Activated gamma-delta T cell treated with anti-CD3 and anti-CD28 coated beads, Interleukin-2, amount 50 U/mL, for 16 hours (primary cell): ENCODE measurements at places on chromosomes 4 and X.

DNA sequence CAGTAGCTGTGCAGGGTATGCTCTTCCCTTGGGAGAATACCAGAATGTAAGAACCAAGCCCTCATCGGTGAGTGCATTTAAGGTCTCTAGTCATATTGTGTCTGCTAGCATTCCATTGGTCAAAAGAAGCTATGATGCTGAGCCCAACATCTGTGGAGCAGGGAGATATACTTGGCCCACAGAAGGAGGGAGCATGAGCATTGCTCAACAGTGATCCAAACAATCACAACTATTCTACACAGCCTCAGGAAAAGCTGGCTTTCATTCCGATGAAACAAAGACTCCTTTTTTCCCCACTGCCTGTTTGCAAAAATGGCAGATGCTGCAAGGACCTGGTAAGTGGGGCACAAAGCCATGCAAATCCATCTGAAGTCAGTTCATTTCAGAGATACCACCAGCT is 80.6 kb upstream of the DHX15 start:
- DNase-seq, result no peak

GRCh38 chr4:151430740-151431457 is 21.9 kb downstream of the FHIP1A start:
- no peak for DNase-seq

- no peak for DNase-seq
Observed at GRCh38 chr4:1199556-1200331, 27.4 kb upstream of the SPON2 start.

DNA sequence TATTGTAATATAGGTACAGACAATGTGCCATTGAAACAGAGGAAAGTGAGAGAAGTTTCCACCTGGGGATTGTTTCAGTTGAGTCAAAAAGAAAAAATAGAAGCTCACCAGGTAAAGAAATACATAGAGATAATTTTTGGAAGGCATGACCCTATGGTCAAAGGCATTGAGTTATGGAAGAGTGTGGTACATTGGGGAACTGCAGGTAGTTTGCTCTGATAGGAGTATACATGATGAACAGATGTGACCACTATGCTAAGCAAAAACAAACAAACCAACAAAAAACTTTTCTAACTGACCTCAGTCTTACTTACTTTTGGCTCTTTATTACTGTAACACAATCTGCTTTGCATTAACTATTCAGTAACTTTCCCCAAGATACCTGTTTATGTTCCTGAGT is 85.9 kb downstream of the UGT8 start:
- DNase-seq, result no peak

DNA sequence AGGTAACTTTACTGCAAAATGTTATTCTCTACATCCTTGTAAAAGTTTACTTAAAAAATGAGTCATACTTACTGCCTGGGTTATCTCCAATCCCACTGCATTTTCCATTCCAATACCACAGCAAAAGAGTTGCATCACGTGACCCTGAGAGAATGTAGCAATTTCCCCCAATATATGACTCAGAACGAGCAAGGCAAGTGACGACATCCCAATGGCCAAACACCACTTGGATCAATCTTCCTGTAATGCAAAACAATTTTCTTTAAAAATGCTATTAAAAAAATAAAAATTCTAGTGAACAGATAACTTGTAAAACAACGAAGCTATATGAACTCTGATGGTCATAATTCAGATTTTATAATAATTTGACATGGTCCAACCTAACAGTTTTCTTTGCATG is 224.3 kb downstream of the DCLK2 start:
- no peak for DNase-seq

DNA sequence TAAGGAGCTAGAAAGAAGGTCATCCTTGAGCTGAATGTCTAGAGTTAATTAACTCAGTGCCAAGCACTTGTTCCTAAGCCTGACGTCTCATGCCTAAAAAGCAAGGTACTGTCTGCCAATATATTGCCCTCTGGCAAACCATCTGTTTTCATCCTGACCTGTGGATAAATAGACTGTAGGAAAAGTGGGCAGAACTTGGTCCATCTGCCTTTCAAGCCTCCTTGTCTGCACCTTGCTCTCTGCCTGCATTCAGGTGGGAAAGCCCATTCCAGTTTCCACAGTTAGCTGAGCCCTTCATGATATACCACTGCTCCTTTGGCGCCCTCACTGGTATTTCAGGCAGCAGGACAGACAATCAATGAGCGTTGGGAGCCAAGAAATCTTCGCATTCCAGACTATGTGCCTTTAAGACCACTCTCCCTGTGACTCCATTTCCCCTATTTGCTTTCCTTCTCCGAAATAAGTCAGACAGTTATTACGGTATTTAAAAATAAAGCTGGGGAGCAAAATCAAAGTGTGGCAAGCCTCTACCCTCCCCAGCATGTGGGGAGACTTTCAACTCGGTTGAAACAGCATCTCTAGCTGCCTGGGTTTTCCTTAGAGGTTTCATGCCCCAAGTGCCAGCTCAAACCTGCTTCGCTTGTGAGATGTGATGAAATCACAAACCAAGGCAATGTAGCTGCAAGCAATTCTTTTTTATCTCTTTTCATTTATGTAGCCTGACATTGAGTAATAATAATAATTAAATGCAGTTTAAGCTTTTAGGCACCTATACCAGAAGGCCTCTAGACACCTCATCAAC is 2.5 kb upstream of the CCDC149 start:
- no peak for DNase-seq

DNA sequence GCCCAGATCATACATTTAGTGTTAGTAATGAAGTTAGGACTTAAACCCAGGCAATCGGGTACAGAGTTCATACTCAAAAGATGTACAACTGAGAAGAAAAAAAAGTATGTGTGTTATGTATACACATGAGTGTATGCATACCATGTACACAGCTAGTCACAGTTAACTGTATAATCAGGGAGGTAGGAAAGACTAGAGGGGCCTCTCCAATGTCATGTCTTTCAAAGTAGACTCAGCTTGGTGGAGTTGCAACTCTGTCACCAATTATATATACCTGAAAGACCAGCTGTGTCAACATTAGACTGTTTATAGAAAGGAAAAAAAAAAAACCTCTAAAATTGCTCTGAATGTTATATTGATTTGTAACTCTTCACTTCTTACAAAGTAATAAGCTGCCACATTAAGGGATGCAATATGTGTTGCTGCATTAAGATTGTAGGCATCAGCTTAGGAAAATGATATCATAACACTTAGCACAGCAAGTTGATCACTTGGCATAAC is 167.5 kb downstream of the DCTD start:
- DNase-seq, result no peak

DNA sequence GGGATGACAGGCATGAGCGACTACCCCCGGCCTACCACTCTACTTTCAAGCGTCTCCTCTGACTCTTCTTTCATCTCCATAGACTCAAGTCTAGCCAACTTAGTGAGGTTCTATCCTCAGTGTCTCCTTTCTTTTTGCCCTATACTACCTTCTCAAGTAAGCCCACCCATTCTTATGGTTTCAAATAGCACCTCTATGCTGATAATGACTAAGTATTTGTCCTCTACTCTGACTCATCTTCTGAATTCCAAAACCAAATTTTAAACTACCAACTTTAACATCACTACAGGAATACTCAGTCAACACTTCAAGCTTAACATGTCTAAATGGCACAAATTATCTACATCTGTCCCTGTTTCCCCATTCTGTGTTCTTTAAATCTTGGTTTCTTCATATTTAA is 47.8 kb downstream of the ELF2 start:
- DNase-seq, result no peak

- no peak for DNase-seq
Observed at GRCh38 chrX:9794495-9794894, 8.3 kb downstream of the SHROOM2 start.

- no peak for DNase-seq
Observed at GRCh38 chr4:122313006-122313646, 65.7 kb upstream of the ADAD1 start.

DNA sequence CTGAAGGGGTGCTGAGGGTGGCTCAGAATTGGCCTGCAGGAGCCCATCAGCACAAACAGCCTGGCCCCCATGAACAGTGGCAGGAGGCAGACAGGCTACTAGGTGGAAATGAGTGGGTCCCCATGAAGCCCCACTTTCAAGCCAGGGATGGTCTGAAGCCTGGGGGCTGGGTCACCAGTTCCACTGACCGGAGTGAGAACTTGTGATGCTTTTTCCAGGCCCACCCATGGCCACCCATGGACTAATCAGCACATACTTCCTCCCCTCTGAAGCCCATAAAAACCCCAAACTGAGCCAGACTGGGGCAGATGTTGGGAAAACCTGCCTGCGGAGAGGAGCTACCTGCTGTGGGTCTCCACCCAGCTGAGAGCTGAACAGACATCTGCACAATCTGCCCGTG is 284.1 kb downstream of the EVC2 start:
- no peak for DNase-seq

GRCh38 chr4:8656185-8656517 is 63.6 kb downstream of the CPZ start:
- no peak for DNase-seq

DNA sequence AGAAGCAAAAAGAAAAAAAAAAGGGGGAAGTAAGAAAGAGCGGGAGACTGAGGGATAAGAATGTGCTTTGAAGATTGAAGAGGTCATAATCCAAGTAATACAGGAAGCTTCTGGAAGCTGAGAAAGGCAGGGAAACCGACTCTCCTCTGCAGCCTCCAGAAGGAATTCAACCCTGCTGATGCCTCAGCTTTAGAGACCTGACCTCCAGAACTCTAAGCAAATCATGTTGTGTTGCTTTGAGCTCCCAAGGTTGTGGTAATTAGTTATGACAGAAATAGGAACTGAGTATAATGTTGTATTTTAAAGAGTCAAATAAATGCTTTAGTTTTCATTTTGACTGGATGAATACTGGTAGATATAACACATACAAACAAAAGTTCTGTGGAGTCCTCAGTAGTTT is 48.0 kb upstream of the FAT1 start:
- no peak for DNase-seq

- no peak for DNase-seq
Observed at GRCh38 chrX:14013054-14013453, 16.6 kb downstream of the GEMIN8 start.

DNA sequence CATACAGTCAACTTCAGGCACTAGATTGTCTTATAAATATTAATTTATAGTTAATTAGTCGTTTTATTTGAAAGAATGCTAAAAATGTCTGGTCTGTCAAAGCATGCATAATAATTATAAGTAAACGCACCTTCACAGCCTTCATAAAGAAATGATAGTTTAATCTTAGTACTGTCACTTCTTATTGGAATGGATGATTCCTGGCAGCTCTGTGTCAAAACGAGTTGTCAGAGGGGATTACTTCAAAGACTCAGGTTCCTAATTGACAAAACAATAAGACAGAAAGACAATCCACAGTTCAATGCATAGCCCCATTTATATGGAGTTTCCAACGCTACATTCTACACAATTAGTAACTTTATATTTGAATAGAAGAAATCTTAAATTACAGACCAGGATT is 461.3 kb upstream of the TECRL start:
- DNase-seq, result no peak

DNA sequence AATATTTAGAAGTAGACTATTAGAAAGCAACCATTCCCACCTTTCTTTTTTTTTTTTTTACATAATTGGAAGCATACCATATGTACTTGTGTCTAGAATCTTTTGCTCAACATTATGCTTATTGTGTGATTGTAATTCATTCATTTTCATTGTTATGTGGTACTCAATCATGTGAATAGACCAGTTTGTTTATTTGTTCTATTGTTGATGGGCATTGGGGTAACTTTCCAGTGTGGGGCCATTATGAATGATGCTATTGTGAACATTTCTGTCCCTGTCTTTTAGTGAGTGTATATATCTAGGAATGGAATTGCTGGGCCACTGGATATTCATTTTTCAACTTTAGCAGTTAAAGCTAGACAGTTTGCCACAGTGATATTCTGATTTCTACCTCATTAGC is 62.5 kb upstream of the MCUB start:
- no peak for DNase-seq

DNA sequence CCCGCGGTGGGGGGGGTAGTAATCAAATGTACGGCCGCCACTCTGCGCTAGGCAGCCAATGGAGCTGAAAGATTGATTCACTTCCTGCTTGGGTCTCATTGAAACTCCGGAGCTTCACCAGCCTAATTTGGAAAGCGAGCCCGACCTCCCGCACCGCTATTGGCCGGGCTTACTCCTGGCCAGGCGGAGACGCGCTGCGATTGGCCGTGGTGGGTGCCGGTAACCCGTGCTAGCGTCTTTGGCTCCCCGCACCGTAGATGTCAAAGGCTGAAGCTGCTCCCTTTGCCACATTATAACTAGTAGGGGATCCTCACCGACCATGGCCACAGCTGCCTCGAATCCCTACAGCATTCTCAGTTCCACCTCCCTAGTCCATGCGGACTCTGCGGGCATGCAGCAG is at the start of gene POU3F4:
Gene POU3F4, plus strand, starts transcription at position 285 of the 400 bp plus-strand sequence. Its CDS starts 35 bp downstream, at position 320.
- DNase-seq, result no peak

DNA sequence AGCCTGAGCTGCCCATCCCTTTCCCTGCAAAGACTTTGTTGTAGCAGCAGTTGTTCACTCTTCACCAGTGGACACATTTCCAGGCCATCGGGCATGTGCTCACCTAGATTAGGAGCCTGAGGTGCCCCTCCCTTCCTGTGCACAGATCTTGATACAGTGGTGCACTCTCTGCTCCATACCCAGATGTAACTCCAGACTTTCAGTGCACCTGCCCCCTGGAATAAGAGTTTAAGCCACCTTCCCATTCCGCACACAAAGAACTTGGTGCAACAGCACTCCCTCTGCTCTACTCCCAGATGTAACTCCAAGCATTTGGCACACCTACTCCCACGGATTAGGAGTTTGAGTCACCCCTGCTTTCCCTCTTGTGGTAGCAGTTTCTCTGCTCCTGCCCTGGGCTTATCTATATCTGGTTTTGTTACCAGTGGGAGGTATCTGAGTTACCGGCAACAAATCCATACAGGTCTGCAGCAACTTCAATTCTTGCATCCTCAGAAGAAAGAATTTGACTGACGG is 36.0 kb upstream of the PLK4 start:
- DNase-seq, result no peak

- DNase-seq, result no peak
Observed at GRCh38 chr4:140286456-140286855, 87.0 kb upstream of the SCOC start.

DNA sequence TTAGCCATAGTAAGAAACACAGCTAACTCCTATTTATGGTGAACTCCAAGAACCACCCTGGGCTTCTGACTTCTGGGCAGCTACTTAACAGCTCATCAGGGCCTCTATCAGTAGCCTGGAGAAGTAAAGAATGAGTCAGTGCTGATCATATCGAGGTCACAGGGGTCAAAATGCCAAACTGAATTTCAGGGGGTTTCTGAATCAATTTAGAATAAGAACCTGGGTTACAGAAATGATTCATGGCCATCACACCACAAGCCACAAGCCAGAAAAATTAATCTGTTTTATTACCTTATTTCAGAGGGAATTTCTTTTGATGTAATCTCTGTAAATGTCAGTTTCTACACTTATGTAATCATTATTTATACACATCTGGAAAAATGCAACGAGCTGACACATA is 64.4 kb downstream of the CHST7 start:
- DNase-seq, result no peak
